Kidney (tissue), 22 donors: ENCODE measurements at places on chromosomes 2 and 18.
A peak's percentile ranks its signal among the peaks of the same experiment; 100 is the strongest.

GRCh38 chr2:196464311-196464710, 175.2 kb upstream of the CCDC150 start:
- DNase-seq, result no peak

GRCh38 chr2:66574701-66575624, 140.0 kb downstream of the MEIS1 start:
- peak; percentile 92 for DNase-seq

- DNase-seq, result no peak
Measured at GRCh38 chr2:132448771-132449170, 32.2 kb downstream of the GPR39 start.

DNA sequence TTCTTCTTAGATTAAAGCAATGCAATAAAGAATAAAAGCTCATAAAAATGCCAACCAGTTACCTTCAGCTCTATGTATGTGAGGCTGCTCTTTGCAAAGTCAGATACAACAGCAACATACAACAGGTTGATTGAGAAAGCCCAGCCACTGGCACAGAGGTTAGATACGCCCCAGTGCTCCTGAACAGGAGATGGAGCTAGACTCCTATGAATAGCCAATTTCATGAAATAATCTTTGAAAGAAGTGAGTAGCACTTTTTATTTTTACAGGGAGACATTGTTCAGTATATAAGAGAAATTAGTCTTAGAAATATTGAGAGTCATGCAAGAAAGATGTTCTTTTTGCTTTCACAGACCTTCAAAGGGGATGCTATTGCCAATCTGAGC, 362.4 kb upstream of the MEX3C start:
- no peak for DNase-seq

- no peak for DNase-seq
Measured at GRCh38 chr2:168035458-168035857, 211.9 kb downstream of the STK39 start.

- peak; percentile 68 for DNase-seq
Measured at GRCh38 chr2:88329815-88330603, 122.5 kb downstream of the FOXI3 start.

GRCh38 chr2:107336526-107336925, 450.6 kb upstream of the ST6GAL2 start:
- DNase-seq, result peak; percentile 40

- no peak for DNase-seq
Measured at GRCh38 chr2:138504546-138505235, 3.1 kb downstream of the SPOPL start.

DNA sequence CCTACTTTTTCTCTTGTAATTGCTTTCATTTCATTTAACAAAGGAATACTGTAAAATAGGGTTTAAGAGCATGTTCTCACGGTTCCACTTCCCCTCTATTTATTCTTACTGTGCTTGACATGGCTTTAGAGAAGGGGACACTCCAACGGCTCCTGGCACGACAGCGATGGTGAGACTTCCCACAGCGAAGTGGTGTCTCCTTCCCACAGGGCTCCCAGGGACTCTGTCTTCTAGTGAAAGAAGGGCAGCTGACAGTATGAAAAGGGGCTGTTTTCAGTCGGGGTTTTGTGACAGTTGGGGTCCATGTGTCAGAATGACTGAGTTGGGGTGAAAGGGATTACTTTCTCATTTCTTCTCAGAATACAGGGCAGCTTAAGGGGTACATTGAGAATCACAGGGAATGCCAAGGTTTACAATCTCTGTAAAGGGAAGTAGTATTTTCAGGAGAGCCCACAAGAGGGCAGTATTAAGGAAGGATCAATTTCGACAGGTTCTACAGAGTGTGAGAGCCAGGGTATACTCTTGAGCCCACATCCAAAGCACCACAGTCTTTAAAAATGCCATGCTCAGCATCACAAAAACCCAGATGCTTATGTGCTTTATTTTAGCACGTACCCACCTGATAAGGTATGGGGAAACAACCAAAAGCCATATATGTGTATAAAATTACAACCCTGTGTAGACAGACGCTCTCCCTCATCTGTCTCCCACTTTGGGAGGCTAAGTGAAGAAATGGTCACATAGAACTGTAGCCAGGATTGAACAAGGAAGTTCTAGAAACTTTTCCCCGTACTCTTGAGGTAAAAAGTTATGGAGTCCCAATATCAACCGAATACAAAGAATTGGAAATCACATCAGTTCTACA, 31.3 kb upstream of the RAPGEF4 start:
- no peak for DNase-seq
